Stimulated activated CD8-positive, alpha-beta memory T cell treated with anti-CD3 and anti-CD28 coated beads, Interleukin-15, amount 100 ng/mL, for 1 hour (primary cell): ENCODE measurements at places on chromosomes 1 and 21.

- no peak for DNase-seq
These were observed 648 bp downstream of the ATP5PF start for GRCh38 chr21:25733859-25734653.

DNA sequence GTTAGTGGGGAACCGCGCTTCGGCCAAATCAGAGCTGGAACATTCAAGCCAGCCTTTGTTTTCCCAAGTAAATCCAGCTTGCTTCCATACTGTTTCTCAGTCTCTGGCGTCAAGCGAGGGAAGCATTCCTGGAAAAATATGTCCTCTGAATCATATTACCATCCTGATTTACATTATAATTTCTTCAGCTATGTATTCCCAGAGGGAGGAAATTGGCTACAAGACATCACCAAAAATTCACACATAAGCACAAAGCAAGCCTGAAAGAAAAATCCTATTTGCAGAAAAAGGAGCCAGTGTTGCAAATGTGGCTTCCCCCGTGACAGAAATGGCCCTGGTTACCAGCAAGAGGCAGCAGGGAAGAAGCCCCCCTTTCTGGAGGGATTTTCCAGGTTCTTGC is 233.3 kb downstream of the KCNJ6 start:
- DNase-seq = no peak

DNA sequence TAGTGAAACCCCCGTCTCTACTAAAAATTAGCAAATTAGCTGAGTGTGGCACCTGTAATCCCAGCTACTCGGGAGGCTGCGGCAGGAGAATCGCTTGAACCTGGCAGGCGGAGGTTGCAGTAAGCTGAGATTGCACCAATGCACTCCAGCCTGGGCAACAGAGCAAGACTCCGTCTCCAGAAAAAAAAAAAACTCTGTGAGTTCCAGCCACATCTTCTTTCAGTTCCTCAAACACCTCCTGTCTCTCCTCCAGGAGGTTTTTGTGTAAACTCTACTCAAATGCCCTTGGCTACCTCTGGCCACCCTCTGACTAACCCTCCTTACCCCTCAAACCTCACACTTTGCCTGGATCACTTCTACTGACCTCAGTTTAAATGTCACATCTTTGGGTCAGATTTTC is 38.1 kb downstream of the RCSD1 start:
- DNase-seq = no peak

DNA sequence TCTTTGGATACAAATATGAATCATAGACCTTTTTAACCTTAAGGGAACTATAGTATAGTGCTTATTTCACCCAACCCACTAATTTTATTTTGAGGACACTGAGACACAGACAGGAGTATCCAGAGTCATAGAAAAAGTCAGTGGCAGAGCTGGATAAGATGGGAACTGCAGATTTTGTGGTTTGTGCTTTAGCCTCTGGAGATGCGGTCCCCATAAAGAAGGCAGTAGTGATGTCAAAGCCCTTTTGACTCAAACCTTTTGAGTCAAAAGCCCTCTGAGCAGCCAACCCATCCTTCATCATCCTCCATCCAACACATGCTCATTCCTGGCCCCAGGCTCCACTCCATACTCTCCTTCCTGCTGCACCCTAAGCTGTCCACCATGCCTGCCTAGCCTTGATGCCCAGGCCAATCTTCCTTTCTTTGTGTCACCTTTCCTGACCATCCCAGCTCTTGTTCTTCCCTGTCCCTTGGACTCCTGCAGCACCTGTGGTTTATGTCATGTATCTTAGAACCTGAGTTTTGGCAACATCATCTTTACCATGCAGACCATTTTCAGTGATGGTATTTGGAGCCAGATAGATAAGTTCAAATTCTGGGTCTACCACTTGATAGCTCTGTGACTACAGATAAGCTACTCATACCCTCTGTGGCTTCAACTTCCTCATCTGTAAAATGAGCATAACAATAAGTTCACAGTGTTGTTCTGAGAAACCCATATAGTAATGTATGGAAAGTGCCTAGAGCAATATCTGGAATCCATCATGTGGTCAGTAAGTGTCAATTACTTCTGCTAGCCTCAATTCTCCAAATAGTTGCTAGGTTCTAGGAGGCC is 20.1 kb downstream of the SLAMF1 start:
- no peak for DNase-seq

DNA sequence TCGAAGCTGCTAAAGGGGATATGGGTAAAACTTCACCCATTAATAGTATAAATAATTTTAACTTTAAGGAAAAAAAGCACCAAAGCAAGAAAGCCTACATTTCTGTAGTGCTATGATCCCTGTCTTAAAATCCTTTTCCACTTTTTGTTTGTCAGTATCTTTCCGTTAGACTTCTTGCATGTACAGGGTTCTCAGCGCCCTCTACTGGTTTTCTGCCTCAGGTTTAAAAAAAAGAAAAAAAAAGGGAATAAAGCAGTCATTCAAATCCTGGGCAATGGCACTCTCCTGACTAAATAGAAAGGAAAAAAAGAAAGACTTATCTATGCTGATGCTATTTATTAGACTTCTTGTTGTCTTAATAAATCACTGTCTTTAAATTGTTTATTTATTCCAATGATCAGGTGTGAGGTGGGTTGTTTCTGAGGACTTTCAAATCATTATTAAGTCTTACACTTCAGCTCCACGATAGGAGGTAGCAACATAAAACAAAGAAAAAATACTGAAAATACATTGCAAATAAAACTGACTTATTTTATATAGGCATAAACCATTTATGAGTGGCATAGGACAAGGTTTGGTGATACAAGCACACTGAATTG is 475.4 kb upstream of the NR5A2 start:
- DNase-seq = no peak

- no peak for DNase-seq
These were observed 43.8 kb downstream of the SLX9 start for GRCh38 chr21:44983421-44984206.

- no peak for DNase-seq
These were observed 9.4 kb downstream of the OLIG2 start for GRCh38 chr21:33035147-33035546.

- DNase-seq = no peak
These were observed 925 bp downstream of the PDE9A start for GRCh38 chr21:42654179-42654912.

- no peak for DNase-seq
These were observed 156.0 kb downstream of the GLUL start for GRCh38 chr1:182235604-182235951.

DNA sequence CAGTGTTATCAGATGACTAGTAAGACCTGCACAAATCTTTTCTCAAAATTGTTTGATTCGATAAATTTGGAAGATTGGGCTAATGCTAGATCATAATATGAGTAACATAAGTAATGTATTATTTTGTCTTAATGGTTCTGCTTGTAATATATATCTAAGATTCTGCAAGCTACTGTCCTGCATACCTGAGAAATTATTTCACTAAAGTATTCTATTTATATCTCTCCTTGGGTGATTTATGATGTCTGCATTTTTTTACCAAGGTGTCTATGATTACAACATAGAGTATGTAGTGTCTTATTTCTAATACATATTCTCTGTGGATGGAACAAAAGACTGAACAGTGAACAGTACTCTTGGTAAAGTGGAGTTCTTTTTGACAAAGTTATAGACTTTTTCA is 166.6 kb downstream of the CLEC20A start:
- DNase-seq = no peak

- no peak for DNase-seq
These were observed 50.6 kb upstream of the SLC45A1 start for GRCh38 chr1:8267307-8267706.

GRCh38 chr1:78370779-78371482 is 119.8 kb upstream of the PTGFR start:
- no peak for DNase-seq

DNA sequence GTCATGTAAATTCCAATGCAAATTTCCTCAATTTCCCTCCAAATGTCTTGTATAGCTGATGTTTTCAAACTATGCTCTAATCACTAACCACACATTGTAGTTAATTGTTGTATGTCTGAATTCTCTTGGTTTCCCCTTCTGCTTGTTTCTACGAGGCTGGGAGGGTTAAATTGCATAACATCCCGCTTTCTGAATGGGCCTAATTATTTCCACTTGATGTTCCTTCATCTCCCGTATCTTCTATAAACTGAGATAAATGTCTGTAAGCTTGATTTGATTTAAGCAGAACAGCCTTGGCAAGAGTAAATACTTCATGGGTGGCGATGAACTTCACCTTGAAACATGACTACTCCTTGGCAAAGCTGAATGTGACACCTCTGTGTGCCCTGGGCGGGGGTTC is 72.2 kb downstream of the SERINC2 start:
- no peak for DNase-seq

DNA sequence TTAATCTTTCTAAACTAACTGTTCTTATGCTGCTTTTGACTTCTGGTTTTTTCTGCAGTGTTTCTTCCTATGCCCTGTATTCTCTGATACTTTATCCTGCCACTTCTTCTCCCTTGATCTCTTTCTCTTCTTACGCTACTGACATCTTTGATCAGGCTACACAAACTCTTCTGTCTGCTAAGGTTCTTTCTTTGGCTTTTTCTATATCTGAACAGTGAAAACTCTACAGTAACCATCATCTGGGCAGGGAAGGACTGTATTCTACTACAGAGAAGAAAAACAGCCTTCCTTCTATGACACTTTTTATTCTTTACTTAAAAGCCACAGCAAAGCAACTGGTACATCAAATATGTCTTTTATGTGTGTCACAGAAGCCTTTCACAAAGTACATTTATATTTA is 7.4 kb upstream of the NEXN start:
- DNase-seq = no peak

- no peak for DNase-seq
These were observed 78.9 kb downstream of the DENND1B start for GRCh38 chr1:197696372-197696771.

- no peak for DNase-seq
These were observed at the start of gene ELAVL4 for GRCh38 chr1:50108497-50109059. TSS of gene ELAVL4 (plus strand) at chr1:50108920. CDS start at chr1:50109190, 270 bp downstream.

DNA sequence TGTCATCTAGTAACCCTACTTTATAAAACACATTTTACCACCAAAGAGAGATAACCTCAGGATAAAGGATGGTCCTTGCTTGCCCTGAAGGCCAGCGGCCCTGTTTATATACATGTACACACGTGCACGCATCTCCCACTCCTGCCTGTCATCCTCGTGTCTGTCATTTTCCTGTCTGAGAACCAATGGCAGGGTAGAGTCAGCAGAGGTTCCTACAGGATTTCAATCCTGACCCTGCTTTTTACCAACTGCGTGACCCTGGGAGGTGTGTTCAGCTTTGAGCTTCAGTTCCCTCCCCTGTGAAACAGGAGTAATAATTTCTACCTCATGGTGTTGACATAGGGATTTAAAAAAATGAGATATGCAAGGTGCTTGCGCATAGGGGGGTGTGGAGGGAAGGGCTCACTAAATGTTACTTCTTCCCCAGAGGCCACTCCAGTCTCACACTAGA is 12.3 kb upstream of the RASSF5 start:
- DNase-seq = no peak

DNA sequence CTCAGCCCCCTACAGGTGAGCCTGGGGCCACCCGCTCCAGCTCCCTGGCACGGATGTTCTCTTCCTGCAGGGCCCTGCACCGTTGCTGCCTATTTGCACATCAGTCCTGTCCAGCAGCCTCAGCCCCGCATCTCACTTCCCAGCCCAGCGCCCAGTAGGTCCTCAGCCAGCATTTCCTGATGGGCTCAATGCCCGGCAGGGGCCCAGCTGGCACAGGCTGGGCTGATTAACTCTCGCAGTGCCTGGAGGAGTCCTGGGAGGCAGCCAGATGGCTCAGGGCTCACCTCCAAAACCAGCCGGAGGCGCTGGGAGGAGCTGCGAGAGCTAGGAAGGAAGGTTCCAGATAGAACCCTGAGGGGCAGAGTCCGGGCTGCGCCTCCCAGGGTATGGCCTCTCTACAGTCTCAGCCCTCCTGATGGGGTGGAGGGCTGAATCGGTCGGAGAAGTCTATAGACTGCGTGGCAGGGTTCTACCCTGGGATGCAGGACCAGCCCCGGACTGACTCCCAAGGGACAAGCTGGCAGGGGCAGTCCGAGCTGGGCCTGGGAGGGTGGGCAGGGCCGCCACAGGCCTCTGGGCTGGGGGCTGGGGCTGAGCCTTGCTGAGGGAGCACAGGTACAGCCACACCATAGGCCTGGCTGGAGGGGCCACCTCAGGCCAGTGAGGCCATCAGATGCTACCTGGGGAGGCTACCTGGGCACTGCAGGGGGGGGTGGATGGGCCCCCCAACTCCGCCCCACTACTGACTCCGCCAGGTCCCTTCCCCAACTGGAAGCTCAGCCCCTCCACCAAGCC is 19.2 kb upstream of the CLSTN1 start:
- DNase-seq = no peak

DNA sequence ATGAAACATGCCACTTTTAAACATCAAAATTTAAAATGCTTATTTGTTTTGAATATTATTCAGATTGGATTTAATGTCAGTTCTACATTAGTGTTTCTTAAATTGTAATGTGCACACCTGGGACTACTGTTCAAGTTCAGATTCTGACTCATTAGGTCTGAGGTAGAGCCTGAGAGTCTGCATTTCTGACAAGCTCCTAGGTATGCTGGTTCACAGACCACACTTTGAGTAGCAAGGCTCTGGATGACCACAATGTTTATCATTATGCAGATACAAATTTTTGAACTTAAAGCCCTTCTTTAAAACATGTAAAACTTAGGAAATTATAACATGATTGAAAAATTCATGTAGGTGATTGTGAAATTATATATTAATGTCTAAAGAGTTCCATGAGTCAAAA is 40.2 kb downstream of the TTLL7 start:
- DNase-seq = no peak

- DNase-seq = no peak
These were observed 50.9 kb upstream of the CDC42BPA start for GRCh38 chr1:227369102-227369760.

- DNase-seq = no peak
These were observed 1.2 kb downstream of the KCTD3 start for GRCh38 chr1:215568299-215568692.

DNA sequence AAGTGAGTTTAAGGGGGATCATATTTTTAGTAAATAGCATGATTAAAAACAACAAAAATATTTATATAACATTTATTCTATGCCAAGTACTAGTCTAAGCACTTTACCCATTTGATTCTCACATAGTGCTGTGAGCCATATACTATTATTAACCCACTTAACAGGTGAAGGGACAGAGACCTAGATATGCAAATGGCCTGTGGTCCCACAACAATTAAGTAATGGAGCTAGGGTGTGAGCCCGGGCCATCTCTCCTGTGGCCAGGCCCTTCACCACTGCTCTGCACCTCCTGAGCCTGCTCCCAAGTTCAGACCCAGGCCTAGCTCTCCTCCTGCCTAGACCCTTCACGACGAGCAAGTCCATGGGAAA is 537 bp downstream of the ASCL5 start:
- no peak for DNase-seq

DNA sequence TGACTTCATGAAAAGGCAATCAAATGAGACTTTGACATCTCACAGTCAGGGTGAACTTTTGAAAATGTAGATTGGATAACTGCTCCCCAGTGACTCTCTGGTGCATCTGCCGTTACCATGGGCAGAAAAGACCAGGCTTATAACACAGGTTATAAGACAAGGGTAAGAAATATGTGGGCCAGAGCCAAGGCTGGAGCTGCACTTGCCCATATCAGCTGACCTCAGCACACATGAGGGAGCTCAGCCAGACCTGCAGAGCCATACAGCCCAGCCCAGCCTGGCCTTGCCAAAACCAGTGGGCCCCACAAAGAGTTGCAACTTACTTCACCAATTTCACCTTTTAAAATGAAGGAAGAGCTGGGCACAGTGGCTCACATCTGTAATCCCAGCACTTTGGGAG is 11.7 kb upstream of the RGS2 start:
- DNase-seq = no peak

GRCh38 chr1:237235091-237235490 is 193.1 kb downstream of the RYR2 start:
- no peak for DNase-seq
